ENCODE measurements at places on chromosomes 7 and 10.
A peak's percentile ranks its signal among the peaks of the same experiment; 100 is the strongest.

GRCh38 chr10:69074532-69074931 lies 13.4 kb upstream of the SRGN start:
- no peak overlapping the region for H3K4me3 ChIP-seq
- no peaks in the 10 kb centered on the region for H3K4me1 ChIP-seq
- H3K27ac ChIP-seq: no peak overlapping the region
- no peaks in the 10 kb centered on the region for H3K36me3 ChIP-seq

DNA sequence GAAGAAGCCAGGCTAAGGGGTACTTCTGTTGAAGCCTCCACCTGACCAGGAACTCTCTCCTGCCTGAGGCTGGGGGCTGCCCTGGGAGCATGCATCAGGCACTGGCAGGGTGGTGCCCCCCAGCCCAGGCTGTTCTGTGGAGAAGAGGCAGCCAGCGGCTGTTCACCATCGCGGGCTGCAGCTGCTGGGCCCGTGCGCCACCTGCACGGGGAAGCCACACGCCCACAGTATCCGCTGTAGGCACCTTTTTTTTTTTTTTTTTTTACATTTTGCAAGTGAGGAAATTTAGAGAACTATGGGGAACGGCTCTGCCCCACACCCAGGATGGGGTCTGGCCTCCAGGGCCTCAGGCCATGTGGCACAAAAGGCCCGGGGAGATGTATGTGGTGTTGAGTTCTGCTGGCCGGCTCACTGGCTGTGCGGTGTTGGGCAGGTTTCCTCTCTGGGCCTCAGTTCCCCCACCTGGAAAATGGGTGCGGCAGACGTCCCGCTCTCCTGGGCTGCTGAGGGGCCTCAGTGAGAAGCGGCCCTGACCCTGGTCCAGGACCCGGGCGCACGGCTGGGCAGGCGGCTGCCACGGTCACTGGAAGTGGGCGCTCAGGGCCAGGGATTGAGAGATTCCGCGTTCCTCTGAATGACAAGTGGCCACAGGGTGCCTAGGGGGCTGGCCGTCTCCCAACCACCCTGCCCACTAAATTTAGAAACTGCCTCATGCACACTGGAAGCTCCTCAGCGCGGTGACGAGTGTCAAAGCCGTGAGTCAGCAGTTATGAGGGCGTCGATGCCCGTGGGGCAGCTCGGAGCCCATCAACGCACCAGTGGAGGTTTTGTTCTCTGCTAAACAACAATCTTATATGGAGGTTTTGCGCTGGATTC lies 8.8 kb upstream of the INTS1 start:
- DNase-seq: no peak
- no peak overlapping the region for H3K4me3 ChIP-seq
- no peaks in the 10 kb centered on the region for H3K36me3 ChIP-seq
- H3K27ac ChIP-seq: peak overlapping the region; percentile 81
- H3K27me3 ChIP-seq: no peaks in the 10 kb centered on the region

DNA sequence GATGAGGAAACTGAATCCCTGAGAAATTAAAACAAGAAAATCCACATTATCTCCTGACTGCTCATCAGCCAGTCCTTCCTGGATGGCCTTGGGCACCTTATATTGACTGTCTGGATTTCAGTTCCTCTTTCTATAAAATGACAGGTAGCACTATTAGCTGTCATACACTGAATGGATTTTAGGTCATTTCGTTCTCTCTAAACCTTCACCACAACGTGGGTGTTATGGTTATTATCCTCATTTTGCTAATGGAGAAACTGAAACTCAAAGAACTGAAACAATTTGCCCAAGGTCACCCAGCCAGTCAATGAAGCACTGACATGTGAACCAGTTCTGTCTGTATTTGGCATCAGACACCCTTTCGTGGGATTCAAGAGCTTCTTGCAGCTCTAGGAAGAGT lies 193.8 kb downstream of the CYP26A1 start:
- no peak for DNase-seq
- H3K27me3 ChIP-seq: no peaks in the 10 kb centered on the region
- H3K4me1 ChIP-seq: no peaks in the 10 kb centered on the region

DNA sequence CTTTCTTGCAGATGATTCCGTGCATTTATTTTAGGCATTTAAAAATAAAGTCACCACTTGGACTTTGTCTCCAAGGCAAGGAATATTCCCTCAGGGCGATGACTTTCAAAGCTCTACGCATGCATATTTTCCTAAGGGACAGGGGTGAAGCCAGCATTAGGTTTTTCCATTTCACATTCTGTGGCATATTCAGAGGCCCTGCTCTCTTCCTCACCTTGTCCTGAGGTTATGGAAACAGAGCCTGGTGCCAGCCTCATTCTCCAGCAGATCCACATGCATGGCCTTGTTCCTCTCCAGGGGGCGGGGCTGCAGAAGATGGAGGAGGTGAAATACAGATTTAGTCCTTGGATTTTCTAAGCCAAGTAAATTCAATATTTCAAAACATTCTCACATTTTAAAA lies 11.6 kb upstream of the LYZL1 start:
- no peak overlapping the region for H3K27ac ChIP-seq
- H3K4me1 ChIP-seq: no peaks in the 10 kb centered on the region
- no peaks in the 10 kb centered on the region for H3K27me3 ChIP-seq
- no peak overlapping the region for H3K4me3 ChIP-seq
- no peak for DNase-seq

GRCh38 chr7:51802718-51803117 lies 486.1 kb upstream of the COBL start:
- no peak overlapping the region for H3K27ac ChIP-seq
- H3K4me1 ChIP-seq: no peaks in the 10 kb centered on the region
- no peaks in the 10 kb centered on the region for H3K36me3 ChIP-seq

DNA sequence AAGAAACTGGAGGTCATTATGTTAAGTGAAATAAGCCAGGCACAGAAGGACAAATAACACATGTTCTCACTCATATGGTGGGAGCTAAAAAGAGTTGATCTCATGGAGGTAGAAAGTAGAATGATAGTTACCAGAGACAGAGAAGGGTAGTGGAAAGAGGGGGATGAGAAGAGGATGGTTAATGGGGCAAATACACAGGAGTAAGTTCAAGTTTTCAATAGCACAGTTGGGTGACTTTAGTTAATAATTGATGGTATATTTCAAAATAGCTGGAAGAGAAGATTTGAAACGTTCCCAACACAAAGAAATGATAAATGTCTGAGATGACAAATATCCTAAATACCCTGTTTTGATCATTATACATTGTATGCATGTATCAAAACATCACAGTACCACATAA lies 261.8 kb downstream of the THSD7A start:
- no peak overlapping the region for H3K27ac ChIP-seq
- no peaks in the 10 kb centered on the region for H3K27me3 ChIP-seq
- no peak overlapping the region for H3K4me3 ChIP-seq
- H3K36me3 ChIP-seq: no peaks in the 10 kb centered on the region
- no peak for DNase-seq
- H3K4me1 ChIP-seq: no peaks in the 10 kb centered on the region

GRCh38 chr7:67659091-67659490 lies 662.5 kb downstream of the TYW1 start:
- H3K27ac ChIP-seq: no peak overlapping the region
- H3K27me3 ChIP-seq: no peaks in the 10 kb centered on the region
- no peaks in the 10 kb centered on the region for H3K4me1 ChIP-seq
- DNase-seq: no peak
- H3K36me3 ChIP-seq: no peaks in the 10 kb centered on the region

DNA sequence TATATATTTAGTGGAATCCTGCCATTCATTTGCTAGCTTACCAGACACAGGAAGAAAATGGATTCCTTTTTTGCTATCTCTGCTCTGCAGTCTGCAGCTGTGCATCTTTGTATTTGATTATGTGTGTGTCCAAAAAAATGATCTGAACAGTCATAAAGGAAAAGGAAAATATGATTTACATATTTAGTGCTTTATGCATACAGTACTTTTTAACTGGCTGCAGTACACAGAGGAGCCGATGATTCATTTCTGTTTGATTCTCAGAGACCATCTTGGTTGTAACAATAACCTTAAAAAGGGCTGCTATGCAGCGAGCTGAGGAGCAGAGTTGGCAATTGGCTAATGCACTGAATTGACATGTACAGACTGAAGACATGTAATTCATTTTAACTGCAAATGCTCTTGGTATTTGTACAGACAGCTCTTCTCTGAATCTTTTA lies 151.3 kb upstream of the FZD1 start:
- no peaks in the 10 kb centered on the region for H3K4me1 ChIP-seq
- H3K4me3 ChIP-seq: no peak overlapping the region
- no peak overlapping the region for H3K27ac ChIP-seq
- H3K36me3 ChIP-seq: no peaks in the 10 kb centered on the region
- no peak for DNase-seq

DNA sequence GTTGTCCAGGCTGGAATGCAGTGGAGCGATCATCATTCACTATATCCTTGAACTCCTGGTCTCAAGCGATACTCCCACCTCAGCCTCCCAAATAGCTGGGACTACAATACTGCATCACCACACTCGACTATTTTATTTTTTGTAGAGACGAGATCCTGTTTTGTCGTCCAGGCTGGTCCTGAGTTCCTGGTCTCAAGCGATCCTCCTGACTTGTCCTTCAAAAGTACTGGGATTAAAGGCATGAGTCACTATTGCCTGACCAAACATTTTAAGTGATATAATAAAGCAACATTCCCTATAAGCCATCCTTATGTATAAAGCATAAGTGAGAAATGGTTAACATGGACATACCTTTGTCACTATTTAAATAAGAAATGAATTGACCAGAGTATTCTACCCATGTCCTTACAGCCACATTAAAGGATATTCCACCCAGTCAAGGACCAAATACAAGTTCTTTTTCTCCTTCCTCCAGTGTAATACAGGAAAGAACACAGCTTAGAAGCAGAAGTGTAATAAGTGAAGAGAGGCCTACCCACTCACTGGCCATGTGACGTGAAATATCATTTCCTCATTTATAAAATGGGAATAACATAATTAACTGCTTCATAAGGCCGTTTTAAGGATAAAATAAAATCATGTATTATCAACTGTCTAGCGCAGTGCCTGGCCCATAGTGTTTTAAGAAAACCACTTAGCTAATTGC lies 82.0 kb downstream of the DOCK4 start:
- H3K4me3 ChIP-seq: no peak overlapping the region
- no peaks in the 10 kb centered on the region for H3K4me1 ChIP-seq
- no peak overlapping the region for H3K27ac ChIP-seq

- H3K4me1 ChIP-seq: peaks cover 50% of the 10 kb centered on the region
- DNase-seq: peak; percentile 26
- peak overlapping the region; percentile 44 for H3K4me3 ChIP-seq
- peak overlapping the region; percentile 93 for H3K27ac ChIP-seq
- H3K27me3 ChIP-seq: no peaks in the 10 kb centered on the region
- peaks cover 17% of the 10 kb centered on the region for H3K36me3 ChIP-seq
Measured at GRCh38 chr10:103451091-103451813, 918 bp downstream of the CALHM2 start.

GRCh38 chr7:107150375-107151073 lies 18.3 kb upstream of the HBP1 start:
- H3K27me3 ChIP-seq: no peaks in the 10 kb centered on the region
- peaks cover 5% of the 10 kb centered on the region for H3K36me3 ChIP-seq
- H3K4me1 ChIP-seq: no peaks in the 10 kb centered on the region

DNA sequence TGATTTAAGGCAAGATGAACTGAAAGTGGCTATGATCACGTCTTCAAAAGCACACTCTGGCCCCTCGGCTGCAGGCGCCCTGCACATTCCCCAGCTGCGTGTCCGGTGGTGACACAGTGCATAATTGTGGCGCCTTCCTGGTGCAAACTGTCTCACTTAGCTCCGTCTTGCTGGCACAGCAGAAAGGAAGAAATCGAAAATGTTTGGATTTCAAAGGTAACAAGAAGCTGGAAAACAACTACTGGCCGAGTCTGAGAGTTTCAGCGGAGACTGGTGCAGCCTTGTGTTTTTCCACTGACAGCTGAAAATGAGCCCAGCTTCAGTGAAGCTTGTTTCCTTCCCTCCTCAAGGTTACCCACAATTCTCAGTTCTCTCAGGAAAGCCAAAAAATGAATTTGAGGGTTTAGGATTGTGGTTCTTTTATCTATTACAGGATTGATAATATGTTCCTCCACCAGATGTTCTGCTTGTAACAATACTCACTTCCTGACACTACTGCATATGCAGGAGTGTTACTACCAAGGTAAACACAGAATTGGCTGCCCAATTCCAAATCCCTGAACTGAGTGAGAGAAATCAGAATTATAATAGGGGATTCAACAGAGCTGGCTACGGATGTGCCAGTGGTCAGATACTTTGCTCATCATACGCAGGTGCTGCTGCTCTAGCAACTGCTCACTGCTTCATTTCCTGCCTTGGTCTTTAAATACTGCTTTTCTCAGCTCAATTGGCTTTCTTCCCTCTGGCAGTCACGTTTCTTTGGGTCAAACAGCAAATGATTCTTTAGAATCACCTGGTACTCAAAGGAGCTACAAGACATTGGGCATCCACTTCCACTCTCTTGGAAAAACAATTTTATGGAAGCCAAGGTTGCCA lies 63.7 kb downstream of the TRUB1 start:
- no peaks in the 10 kb centered on the region for H3K4me1 ChIP-seq
- H3K27ac ChIP-seq: no peak overlapping the region
- no peak overlapping the region for H3K4me3 ChIP-seq

GRCh38 chr7:55784151-55784550 lies 78.4 kb downstream of the SEPTIN14 start:
- H3K27ac ChIP-seq: no peak overlapping the region
- no peaks in the 10 kb centered on the region for H3K36me3 ChIP-seq
- no peaks in the 10 kb centered on the region for H3K27me3 ChIP-seq
- H3K4me1 ChIP-seq: no peaks in the 10 kb centered on the region

GRCh38 chr10:78543749-78544362 lies 510.2 kb downstream of the RPS24 start:
- peak overlapping the region; percentile 39 for H3K27ac ChIP-seq
- no peaks in the 10 kb centered on the region for H3K27me3 ChIP-seq
- H3K36me3 ChIP-seq: no peaks in the 10 kb centered on the region

DNA sequence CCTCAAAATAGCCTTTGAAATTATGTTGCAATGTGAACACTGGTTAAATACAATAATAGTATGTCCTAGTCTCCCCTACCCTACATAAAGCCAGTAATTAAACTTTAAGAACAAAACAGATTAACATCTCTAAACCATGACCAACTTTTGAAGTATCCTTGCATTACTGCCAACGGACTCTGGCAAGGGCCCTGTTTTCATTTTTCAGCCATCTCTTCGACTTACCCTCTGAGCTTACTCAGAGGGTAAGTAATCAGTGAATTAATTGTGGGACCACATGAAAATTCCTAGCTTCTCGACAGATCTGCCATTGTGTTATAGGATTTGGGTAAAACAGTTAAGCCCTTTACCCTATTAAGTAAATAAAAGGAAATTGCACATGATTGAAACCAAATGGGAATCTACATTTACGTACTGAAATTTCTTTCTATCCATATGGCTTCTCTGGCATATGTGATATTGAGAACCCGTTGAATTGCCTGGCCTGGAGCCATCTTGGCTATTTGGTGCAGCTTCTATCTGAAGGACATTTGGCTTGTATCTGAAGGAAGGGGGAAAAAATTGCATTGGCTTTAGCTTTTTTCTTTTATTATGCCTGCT lies 39.6 kb downstream of the DYNC1I1 start:
- H3K36me3 ChIP-seq: no peaks in the 10 kb centered on the region
- DNase-seq: no peak
- H3K27me3 ChIP-seq: no peaks in the 10 kb centered on the region
- no peak overlapping the region for H3K27ac ChIP-seq
- no peak overlapping the region for H3K4me3 ChIP-seq
- H3K4me1 ChIP-seq: no peaks in the 10 kb centered on the region

Measured in esophagus squamous epithelium (tissue), 5 donors.